ENCODE measurements at places on chromosomes 11 and 22. TPM values are rescaled to one million over a fixed set of nuclear protein-coding genes. Genes with fewer than 3 reads are reported as not detected.

DNA sequence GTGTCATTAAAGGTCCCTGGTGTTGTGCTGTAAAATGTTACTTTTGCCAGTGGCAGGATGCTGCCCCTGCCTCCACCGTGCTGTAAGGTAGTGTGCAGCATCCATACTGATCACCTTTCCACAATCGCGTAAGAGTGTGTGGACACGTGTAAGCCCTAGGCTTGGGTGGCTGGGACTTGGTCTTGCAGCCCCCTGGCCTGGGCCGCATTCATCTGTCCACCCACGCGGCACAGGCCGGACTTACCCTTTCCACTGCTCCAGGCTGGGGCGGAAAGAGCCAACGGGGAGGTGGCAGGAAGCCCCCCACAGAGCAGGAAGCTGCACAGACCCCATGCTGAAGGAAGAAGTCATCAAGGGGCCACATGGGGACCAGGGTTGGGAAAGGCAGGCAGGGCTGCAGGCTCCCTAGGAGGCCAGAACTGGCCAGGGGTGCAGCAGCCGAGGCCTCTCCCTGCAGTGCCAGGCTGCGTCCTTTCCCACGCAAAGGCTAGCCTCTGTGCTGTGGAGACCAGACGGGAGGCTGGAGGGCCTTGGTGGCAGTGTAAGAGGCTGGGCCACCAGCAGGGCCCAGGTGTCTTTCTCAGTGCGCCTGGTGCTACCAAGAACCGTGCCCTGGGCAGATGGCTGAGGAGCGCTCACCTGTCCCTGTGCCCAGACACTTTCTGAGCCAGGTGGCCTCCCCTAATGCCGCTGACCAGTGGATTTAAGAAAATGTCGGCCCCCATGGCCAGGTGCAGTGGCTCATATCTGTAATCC lies 11.7 kb upstream of the TMEM191C start:
- DNase-seq: no peak

- peak; percentile 28 for DNase-seq
Observed at GRCh38 chr11:36492724-36493304, 17.3 kb downstream of the TRAF6 start.

- no peak for DNase-seq
Observed at GRCh38 chr22:21687685-21688259, 22.0 kb downstream of the PPIL2 start.

IGLL1 gene
- not detected for total RNA-seq
